Ecto neural progenitor cell (in vitro differentiated cells): ENCODE measurements at places on chromosomes 5 and 9.

GRCh38 chr9:73229543-73229942 lies 77.9 kb downstream of the ANXA1 start:
- no peak for DNase-seq

GRCh38 chr9:87973730-87974292 lies 522 bp downstream of the CDK20 start:
- DNase-seq: peak; percentile 57

DNA sequence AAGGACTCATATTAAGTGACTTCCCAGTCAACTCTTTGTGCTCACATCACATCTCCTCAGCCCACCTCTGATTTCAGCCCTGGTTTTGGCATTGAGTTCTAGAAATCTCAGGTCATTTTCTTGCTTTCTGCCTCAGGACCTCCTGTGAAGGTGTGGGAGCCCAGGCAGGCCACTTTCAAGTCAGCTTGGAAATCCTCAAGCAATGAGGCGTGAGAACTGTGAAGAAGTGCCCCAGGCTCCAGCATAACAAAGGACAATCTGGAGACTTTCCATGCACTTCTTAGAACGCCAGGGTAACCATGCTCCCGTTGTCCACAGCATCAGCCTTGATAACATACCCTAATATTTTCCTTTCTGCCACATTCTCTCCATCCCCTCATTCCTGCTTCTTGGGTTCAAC lies 131.2 kb upstream of the MAP3K1 start:
- DNase-seq: no peak

DNA sequence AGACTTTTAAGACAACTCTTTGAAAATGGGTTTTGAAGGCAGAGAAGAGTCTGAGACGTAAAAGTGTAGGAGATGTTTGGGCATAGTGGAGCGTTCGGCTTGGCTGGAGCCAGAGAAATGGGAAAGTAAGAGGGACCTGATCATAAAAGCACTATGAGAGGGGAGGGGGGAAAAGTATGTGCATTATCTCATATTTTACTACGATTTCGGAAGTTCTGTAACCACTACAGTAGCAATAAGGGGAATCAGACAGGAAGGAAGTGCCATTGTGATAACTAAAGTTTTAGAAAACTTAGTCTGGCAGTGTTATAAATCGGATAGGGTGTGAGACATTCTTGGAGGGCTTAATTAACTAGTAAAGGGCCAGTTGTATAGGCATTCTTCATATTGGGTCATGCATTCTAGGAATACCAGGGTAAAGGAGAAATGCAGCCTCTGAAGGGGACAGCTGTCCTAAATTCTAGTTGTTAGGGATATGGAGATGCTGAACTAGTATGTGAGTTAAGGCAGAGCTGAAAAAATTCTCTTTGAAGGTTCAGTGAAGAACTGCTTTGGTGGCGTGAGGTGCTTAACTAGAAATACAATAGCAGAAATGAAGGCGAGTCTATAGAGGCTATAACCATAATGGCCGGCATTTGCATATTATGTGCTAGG lies 83.8 kb upstream of the FREM1 start:
- DNase-seq: no peak

GRCh38 chr5:90640484-90641059 lies 82.0 kb downstream of the ADGRV1 start:
- DNase-seq: no peak

GRCh38 chr5:89396278-89396954 lies 513.4 kb upstream of the MEF2C start:
- DNase-seq: no peak

GRCh38 chr5:155103146-155103545 lies 89.6 kb downstream of the KIF4B start:
- no peak for DNase-seq
